ENCODE measurements at places on chromosomes 1 and 21.
A peak's percentile ranks its signal among the peaks of the same experiment; 100 is the strongest.

- no peak for DNase-seq
Observed at GRCh38 chr1:50829014-50829958, 130.8 kb downstream of the FAF1 start.

GRCh38 chr21:44487831-44488230 is 32.5 kb downstream of the LRRC3 start:
- no peak for DNase-seq

GRCh38 chr1:236129306-236129705 is 13.0 kb upstream of the GPR137B start:
- no peak for DNase-seq

- no peak for DNase-seq
Observed at GRCh38 chr1:230123280-230124185, 56.5 kb downstream of the GALNT2 start.

- DNase-seq = no peak
Observed at GRCh38 chr1:177310326-177310725, 139.6 kb downstream of the BRINP2 start.

DNA sequence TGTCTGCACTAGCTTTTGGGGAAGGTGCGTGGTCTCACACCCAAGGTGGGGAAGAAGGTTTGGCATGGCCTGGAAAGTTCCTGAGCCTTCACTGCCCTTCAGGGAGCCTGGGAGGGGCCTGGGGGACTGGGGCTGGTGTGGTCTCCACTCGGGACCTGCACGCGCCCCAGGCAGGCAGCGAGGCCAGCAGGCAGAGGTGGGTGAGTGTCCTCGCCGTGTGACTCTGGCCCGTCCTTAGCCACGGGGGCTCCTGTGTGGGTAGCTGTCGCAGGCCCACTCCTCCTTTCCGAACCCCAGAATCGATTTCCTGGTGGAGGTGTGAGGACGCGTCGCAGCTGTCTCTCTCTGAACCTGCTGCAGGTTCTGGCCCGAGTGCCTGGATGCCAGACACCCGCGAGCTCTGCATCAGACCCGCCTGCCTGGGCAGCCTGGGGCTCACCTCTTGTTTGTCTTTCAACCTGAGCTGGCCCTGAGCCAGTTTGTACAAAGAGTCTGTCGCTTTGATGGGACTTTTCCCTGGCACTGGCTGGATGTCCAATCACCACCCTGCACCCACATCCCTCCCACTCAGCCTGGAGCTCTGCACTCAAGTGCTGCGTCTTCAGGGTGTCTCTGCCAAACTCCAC is 36.0 kb upstream of the SLC19A1 start:
- DNase-seq = no peak

DNA sequence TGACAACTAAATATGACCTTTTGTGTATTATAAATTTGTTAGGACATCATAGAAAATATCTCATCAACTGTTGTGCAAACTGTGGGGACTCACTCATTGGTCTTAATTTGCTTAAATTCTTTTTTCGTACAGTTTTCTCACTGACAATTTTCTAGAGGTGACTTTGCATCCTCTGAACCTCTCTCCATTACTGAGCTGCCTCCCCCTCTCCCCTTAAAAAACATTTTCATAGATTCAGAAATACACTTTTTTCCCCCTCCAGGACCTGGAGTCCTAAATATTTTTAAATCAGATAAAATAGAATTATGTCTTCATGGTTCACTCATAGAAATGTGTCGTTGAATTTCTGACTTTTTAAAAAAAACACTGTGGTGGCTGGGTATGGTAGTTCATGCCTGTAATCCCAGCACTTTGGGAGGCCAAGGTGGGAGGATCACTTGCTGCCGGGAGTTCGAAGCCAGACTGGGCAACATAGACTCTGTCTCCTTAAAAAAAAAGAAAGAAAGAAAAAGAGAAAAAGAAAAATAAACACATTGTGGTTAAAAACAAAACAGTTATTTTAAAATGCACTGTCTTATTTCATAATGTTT is 1.5 kb downstream of the CNST start:
- no peak for DNase-seq

GRCh38 chr21:31397939-31398338 is 53.9 kb upstream of the TIAM1 start:
- no peak for DNase-seq

GRCh38 chr1:33222381-33222780 is 33.9 kb upstream of the ZNF362 start:
- no peak for DNase-seq

DNA sequence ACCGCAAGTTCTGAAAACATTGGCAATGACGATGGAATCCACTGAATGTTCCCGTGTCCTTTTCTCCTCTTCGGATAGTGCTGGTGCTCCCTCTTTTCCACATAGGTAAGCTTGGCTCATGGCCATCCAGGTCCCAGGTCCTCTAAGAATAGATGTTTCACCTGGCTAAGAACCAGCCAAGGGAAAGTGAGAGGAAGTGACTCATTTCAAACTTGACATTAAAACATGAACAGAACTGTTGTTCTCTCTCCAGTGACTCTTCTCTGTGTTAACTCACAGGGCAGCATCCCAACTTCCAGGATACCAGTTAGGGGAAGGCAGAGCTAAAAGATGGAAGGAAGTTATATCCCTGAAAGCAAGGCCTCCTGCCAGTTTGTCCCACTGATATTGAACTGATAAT is 493.8 kb upstream of the CHRM3 start:
- DNase-seq = no peak

- no peak for DNase-seq
Observed at GRCh38 chr1:236753516-236753915, 41.6 kb upstream of the MTR start.

DNA sequence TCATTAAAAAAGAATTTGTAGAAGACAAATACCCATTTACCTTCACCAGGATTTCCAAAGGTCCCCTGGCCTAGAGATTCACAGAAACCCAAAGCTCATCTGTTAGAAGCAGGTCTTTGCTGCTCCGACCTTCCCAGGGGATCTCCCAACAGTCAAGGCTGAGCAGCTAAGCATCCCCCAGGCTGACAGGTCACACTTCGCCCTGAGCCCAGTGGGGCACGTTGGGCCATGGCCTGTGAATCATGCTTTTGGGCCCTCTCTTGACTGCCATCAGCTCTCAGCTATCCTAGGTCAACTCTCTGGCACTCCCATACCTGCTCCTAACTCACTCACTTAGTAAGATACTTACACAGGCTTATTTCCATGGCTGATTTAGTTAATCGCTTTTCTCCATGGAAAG is 157.7 kb downstream of the DSCAM start:
- no peak for DNase-seq

DNA sequence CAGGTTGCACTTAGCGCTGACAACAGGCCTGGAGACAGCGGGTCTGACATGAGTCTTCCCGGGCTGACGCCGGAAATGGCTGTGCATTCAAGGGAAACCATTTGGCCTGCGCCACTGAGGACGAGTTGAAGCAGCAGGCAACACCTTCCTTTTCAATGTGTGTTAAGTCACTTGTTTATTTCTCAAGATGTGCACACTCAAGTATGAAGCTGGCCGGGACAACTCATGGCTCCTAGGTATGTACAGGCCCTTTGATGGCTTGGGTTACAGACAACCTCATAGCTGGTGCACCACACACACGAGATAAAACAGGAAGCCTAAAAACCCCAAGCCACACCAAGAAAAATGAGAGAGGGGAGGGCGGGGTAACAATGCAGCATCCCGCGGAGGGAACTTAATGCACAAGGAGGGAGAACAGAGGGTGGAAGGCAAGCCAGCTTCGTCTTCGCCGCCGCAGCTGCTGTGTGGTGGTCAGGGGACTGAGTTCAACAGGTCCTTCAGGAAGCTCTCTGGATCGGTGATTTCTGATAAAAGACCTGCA is 118.0 kb upstream of the IFFO2 start:
- DNase-seq = no peak

DNA sequence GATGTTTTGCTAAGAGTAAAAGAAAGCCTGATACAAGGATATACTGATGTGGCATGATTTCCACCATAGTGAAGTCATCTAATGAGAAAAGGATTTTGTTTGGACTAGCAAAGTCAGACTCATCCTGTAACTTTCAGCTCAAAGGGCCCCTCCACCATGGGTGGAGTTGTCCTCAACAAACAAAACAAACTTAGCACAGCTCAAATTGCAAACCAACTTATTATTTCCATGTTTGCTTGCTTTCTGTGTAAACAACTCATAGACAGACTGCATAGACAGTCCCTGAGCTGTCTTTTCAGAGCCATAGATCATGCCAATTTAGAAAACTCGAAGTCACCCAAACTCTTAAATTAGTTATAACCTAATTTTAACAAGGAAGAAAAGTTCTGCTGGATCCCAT is 69.4 kb upstream of the VAV3 start:
- no peak for DNase-seq

DNA sequence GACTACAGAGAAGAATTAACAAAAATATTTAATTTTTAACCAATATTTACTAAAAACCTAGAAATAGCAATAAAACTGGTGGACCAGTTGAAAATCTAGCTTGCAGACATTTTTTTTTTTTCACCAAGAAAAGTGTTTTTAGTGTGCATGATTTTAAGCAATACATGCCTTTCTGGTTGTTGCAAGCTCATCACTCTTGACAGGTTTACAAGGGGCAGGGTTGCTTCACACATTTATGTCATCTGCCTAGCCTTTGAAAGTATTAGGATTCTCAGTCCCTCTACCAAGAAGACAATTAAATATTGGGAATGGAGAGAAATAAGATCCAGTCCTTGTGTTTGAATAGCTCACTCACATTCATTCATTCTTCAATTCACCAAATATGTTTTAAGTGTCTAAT is 53.8 kb upstream of the LYPLAL1 start:
- DNase-seq = no peak

GRCh38 chr1:150009604-150010392 is 728 bp downstream of the OTUD7B start:
- peak; percentile 47 for DNase-seq

- DNase-seq = peak; percentile 66
Observed at GRCh38 chr1:43836267-43836951, 97.2 kb upstream of the ARTN start.

GRCh38 chr21:32834211-32834915 is 62.8 kb upstream of the PAXBP1 start:
- no peak for DNase-seq

DNA sequence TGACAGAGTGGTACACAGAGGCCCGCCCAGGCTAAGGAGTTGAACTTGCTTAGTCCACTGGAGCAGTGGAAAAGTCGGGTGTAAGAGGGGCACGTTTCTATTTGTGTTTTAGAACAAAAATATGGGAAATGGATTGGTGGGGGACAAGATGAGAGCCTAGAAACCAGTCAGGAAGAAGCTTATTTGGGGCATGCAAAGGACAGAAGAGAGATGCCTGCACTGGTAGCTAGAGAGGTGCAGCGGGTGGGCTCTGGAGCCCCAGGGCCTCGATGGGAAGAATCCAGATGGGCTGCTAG is 1.2 kb upstream of the LIN9 start:
- no peak for DNase-seq

DNA sequence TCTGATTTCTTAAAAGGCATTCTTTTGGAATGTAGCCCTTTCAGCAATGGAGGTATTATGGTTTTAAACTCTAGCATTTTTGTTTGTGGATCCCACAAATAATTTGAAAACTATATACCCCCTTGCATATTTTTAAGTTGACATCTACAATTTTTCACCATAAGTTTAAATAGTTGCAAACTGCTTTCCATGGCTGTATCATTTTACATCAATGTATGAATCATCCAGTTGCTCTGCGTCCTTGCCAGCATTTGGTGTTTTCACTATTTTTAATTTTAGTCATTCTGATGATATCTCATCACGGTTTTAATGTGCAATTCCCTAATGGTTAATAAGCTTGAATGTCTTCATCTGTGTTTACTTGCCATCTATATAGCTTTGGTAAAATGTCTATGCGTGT is 20.7 kb downstream of the DIPK1A start:
- no peak for DNase-seq

DNA sequence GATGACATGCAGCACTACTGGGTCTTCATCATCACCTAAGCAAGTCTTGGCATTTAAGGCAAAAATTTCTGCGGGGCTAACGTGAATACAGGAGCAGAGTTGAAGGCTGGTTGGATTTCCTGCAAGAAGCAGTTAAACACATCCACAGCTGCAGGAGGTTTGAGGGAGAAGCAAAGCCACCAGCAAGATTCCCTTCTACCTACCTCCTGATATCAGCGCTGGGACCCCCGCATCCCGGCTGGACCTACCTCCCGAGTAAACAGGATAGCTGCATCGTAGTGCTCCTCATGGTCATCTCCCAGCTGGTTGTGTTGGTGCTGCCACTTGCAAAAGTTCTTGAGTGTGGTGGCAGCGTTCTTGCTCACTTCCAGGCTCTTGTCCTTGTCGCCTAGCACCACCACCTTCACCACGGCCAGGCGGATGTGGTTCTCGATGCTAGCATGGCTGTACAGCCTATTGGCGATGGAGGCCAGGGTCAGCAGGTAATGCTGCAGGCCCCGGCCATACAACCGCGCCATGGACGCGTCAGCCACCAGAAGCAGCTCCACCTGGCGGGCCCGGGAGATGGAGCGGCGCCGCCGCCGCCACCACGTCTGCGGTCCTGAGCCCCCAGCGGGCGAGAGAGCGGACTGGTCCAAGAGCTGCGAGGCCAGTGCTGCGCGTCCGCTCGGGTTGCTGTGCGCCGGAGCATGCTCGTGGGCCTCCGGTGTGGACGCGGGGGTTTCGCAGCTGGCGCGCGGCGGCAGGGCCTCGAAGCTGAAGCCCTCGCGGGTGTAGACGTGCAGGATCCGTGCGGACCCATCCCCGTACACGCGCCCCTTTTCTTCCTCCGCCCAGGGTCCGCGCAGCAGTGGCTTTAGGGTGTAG is 1.6 kb downstream of the ADAMTS5 start:
- DNase-seq = no peak

GRCh38 chr1:3501856-3502640 is 47.6 kb downstream of the ARHGEF16 start:
- no peak for DNase-seq

GRCh38 chr1:46030074-46030870 is 102.2 kb downstream of the PIK3R3 start:
- DNase-seq = no peak

DNA sequence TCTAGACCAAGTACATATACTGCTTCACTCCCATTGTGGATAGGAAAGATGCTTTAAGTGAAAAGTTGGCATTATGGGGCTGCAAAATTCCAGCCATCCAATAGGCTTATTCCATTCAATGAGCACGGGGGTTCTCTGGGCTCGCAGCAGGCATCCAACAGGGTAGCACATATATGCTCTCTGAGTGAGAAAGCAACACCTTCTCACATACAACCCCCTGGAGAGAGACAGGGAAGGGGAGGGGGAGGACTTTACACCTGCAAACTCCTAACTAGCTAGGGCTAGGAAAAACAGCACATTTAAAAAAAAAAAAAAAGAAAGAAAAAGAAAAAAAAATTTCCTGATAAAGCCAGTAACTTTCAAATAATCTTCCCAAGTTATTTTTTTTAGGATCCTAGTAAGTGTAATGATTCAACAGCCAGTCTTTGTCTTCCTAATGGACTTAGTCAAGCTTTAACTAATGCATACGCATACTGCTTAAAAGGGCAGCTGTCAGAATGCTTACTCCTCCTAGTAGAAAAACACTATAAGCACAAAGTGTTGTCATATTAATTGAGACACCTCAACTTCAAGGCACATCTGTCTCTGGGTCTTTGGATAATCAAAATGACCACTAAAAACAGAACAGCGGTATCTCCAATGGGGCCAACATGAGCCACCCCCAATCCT is 18.7 kb downstream of the PSMB2 start:
- no peak for DNase-seq
